Omental fat pad (tissue), 4 donors: ENCODE measurements at places on chromosomes 2 and 18.

GRCh38 chr2:147549054-147549453, 295.8 kb upstream of the ACVR2A start:
- DNase-seq, result no peak

DNA sequence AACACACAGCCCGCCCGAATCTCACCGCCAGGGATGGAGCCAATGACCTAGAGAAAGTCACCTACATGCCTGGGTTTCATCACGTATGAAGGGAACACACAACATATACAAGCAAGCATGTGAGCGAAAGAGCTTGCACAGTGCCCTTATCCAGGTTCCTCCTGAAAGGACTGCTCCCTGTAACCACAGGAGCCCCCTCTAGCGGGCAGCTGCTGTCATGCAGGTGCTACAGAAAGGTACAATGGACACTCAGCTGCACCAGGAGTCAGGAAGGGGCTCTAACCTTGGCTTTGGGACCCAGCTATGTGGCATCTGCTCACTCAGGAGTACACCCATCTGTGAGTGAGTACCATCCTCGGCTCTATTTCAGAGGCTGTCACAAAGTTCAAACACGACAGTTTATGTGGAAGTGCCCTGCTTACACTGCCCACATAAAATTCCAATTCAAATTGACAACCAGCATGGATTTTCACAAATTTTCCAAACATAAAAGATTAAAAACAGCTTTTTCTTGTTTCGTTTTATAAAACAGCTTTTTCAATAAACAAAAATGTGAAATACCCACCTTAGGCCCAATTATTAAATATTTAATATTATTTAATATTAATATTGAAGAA, 3.5 kb downstream of the NDUFA10 start:
- DNase-seq, result peak; percentile 47

GRCh38 chr2:15334644-15335326, 226.3 kb downstream of the NBAS start:
- DNase-seq, result no peak

GRCh38 chr2:214492608-214493007, 81.8 kb downstream of the VWC2L start:
- DNase-seq, result no peak

DNA sequence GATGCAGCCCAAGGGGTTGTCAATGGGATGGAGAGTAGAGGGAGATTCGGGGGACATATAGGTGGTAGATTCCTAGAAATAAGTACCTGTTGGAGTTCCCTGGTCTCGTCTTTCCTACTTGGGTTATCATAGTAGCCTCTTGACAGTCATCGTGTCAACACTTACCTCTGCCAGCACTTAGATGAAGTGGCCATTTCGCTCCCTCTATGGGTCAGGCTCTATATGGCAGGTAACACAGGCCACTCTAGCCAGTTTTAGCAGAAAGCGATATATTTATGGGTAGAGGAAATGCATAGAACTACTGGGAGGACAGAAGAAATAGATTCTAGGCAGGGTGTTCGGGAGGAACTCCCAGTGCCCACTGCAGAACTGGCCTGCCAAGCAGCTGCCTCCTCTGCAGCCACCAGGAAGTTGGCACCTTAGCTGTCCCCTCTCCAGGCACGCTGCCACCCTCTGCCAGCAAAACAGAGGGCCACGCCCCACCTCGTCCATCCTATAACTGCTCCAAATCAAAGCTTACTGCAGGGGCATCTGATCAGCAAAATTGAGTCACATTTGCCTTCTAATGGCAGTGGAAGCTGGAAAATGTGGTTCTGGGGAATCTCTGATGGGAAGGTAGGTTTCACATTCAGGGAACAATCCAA, 181.3 kb downstream of the INSIG2 start:
- no peak for DNase-seq

DNA sequence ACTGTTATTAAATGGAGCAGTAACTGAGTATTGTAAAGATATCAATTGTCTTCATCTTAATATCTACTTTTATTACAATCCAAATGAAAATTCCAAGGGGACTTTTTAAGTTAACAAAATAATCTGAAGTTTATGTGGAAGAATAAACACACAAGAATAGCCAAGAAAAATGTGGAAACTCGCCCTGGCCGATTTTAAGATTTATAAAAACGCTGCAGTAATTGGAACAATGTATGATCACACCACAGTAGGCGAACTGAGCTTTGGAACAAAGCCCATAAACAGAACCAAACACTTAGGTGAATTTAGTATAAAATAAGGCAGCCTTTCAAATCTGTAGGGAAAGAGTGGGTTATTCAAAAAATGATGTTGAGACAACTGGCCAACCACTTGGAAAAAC, 96.3 kb downstream of the ANTXR1 start:
- no peak for DNase-seq

DNA sequence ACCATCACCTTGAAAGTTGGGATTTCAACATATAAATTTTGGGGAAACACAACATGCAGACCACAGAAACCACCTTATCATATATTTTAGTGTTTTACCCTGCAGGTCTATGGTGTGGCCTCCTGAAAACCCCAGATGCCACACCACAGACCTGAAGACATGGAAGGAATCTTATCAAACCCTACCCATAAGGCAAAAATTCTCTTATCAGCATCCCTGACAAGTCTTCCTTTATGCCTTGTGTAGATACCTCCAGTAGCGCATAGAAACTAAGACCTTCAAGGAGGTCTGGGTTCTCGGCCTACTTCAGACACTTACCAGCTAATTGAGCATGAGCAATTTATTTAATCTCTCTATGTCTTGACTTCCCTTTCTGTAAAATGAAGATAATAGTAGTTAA, 59.1 kb upstream of the SLC14A2 start:
- no peak for DNase-seq

- DNase-seq, result peak; percentile 58
These were observed 57.5 kb downstream of the HS1BP3 start for GRCh38 chr2:20593072-20594034.

DNA sequence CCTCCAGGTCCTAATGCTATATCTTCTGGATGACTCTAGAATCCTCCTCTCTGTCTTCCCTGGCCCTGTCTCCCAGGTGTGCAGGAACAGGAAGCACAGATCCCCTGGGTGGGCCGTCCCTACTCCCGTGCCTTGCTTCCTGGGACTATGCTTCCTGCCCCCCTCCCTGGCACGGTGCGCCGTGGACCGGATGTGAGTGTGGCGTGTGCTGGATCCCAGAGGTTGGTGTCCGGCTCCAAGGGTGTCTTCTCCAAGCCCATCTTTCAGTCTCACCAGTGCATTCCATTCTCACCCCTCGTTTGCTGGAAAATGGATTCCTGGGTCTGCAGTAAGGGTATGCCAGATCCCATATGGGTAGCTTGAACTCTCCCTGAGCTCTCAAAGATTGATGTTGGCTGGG, 144.4 kb upstream of the TWIST2 start:
- peak; percentile 8 for DNase-seq
